ENCODE measurements at places on chromosomes 13 and 19.

DNA sequence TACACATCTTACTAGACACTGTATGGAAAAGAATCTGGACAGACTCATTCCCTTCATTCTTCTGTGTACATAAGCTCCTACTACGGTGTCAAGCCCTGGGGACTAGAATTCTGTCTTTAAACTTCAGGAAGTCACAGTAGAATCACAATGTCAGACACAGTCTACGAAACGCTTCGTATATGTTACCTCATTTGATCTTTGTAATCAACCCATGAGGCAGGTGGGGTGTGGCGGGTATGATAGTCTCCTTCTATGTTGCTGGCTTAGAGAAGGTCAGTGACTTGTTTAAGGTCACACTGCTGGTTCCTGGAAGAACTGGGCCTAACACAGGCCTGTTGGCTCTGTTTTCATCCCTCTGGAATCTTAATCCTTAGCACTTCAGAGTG is 32.2 kb upstream of the TPT1 start:
- no peak for DNase-seq

DNA sequence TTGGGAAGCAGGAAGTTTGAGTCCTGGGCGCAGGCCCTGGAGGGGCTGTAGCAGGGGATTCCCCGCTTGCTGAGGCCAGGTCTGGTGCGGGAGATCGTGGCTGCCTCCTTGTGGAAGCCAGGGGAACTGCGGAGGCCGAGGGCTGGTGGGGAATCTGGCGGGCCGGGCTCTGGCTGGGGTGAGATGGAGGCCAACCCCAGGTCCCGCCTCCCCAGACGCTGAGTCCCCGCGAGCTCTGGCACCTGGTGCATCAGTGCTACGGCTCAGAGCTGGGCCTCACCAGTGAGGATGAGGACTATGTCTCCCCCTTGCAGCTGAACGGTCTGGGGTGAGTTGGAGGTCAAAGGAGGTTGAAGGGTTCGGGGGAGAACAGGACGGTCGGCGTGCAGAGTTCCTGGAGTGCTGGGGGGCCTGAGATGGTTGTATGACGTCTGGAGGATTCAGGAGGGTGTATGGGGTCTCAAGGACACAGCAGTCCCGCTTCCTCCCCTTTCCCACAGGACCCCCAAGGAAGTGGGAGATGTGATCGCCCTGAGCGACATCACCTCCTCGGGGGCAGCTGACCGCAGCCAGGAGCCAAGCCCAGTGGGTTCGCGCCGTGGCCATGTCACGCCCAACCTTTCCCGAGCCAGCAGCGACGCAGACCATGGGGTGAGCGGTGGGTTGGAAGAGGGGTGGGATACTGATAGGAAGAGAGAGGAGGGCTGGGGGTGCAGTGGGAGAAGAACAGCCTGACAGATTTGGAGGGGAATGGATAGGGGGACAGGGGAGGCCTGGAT is 13.1 kb downstream of the GRAMD1A start:
- DNase-seq = peak; percentile 71

GRCh38 chr19:45368737-45369340 is 1.5 kb downstream of the ERCC2 start:
- no peak for DNase-seq

DNA sequence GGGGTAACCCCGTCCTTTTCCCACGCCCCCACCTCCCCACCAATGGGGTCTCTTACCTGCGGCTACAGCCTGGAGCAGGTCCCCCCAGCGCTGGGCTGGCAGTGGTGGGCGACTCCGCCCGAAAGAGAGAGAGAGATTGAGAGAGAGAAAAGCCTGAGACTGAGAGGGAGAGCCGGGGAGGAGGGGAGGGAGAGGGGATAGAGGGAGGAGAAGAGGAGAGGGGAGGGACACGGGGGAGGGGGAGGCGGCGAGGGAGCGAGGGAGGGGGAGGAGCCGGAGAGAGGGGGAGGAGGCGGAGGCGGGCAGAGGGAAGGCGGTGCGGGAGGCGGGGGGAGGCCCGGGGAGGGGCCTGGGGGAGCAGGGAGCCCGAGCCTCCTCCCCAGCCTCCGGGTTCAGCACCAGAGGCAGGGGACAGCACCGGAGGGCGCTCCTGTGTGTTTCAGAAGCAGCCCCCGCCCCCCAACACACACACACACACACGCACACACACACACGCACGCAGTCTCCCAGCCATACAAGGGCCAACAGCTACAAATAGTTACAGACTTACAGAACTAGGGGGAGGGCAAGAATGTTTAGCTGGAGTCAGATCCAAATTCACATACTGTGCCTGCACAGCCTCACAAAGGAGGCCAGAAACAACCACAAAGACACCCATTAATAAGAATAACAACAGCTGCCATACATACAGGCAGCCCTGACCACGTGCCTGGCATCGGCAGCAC is at the start of gene SLC8A2:
SLC8A2 (minus strand) TSS at position 161 of the 725 bp plus-strand sequence. CDS start 5,490 bp downstream, outside the sequence.
- peak; percentile 70 for DNase-seq

DNA sequence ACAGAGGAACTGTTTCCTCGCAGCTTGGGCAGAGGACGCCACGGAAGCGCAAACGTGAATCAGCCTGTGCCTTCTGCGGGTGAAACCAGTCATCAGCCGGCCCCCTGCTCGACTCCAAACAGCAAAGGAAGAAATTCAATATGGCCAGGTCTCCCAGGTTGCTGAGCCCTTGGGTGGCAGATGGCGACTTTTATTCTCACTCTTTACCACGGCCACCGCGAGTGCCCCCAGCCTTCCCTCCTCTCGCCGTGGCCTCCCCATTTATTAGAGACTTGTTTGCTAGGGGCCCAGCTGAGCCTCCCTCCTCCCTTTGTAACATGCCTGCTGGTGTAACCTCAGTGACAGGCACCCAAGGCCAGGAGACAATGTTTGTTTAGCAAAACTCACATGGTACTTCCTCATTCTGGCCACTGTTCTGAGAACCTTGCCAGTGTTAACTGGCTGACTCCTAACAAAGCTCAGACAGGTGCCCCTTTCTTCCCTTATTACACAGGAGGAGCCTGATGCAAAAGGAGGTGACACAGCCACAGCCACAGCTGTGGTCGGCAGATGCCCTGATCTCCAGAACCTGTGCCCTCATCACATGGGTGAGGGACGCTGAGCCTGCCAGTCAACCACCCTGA is 5.8 kb downstream of the RAB20 start:
- DNase-seq = no peak

GRCh38 chr19:5495792-5496191 is 40.6 kb downstream of the ZNRF4 start:
- no peak for DNase-seq

- DNase-seq = no peak
Measured at GRCh38 chr13:70098669-70099068, 9.0 kb upstream of the ATXN8OS start.

DNA sequence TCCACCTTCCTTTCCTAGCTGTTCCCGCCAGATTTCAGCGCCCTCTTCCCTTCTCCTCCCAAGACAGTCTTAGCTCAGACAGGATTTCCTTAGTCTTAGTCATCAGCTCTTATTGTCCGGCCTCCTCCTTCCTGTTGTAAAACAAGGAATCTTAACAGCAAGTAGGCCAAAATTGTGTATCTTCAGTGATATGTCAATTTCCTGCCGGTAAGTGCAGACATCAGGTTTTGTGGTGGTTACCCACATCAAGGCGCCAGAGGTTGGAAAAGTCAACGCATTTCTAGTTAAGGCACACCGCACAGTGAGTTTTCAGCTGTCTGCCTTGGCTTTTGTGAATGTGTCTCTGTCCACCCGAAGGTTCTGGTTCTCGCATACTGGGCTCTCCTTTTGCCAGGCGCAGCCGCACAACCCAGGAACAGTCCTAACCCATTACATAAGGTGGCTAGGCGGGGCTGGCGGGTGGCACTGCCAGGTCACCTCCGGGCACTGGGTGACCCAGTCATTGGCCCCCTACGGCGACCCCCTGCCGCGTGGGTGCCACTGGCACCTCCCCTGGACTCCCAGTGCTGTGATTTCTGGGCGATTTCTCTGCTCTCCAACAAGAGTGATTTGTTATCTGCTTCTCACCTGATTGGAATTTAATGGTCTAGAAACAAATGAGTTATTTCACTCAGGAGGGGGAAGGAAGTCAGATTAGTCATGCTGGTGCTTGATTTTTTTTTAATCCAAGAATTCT is 12.9 kb downstream of the COL4A2 start:
- no peak for DNase-seq

Data from dorsolateral prefrontal cortex (tissue), 122 donors.